ENCODE measurements at places on chromosomes 7 and 10. TPM values are rescaled to one million over a fixed set of nuclear protein-coding genes. Genes with fewer than 3 reads are reported as not detected.
A peak's percentile ranks its signal among the peaks of the same experiment; 100 is the strongest.

SYT15B gene
- total RNA-seq = 0.11 TPM

- no peak for DNase-seq
These were observed 24.3 kb downstream of the LMTK2 start for GRCh38 chr7:98130959-98131358.

NODAL gene
- 1.3 TPM for total RNA-seq

NYAP1 gene
- 1.7 TPM for total RNA-seq

GRCh38 chr10:50312464-50313437 lies 61.4 kb upstream of the ASAH2 start:
- DNase-seq = no peak

TNKS2 gene
- 48.5 TPM for total RNA-seq

GLI3 gene
- total RNA-seq = 1.1 TPM

DNA sequence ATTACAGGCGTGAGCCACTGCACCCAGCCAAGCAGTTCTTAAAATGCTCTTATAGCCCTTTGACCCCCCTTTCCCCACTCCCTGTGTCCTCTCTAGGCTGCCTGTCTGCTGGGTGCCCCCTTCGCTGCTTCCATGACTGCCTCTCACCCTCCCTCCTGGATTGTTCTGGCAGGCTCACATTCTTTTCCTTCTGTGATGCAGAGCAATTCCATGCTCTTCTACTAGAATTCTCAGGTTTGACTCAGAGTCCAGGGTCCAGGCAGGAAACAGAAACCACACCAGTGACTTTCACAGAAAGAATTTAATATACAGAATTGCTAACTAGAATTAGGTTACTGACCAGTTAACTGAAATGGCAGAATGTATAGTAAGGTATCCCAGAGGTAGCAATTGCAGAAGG lies 244.8 kb downstream of the BAMBI start:
- no peak for DNase-seq

DNA sequence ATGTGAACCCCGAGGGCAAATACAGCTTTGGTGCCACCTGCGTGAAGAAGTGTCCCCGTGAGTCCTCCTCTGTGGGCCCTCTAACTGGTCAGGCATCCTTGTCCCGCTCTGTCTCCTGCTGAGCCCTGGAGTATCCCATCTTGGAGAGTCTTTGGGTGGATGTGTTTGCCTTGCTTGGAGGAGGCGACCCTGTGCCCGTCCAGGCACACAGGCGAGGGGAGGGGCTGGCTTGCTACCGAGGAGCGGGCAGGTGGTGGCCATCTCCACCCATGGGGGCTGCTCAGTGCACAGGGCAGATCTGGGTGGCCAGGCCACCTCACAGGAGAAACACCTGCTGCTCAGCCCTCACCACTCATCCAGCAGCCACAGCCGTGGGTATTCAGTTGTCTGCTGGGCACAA lies 135.3 kb downstream of the EGFR start:
- DNase-seq = no peak

GRCh38 chr10:18418541-18419215 lies 232.7 kb downstream of the NSUN6 start:
- DNase-seq = no peak

ADCY1 gene
- total RNA-seq = 3.6 TPM

LRRC17 gene
- total RNA-seq = 0.39 TPM

CALHM1 gene
- total RNA-seq = not detected

- no peak for DNase-seq
These were observed 162.8 kb upstream of the CSTF2T start for GRCh38 chr10:51862149-51862548.

ETV1 gene
- total RNA-seq = 0.52 TPM

GRCh38 chr10:113630929-113631533 lies 32.8 kb downstream of the NRAP start:
- DNase-seq = no peak

GRCh38 chr10:111221682-111222480 lies 145.1 kb downstream of the ADRA2A start:
- DNase-seq = no peak

- DNase-seq = peak; percentile 85
These were observed at the start of gene ARPC1B for GRCh38 chr7:99374111-99375064. Gene ARPC1B (plus strand): TSS chr7:99374730. CDS start chr7:99385715, 10,985 bp downstream.

NEBL gene
- total RNA-seq = 55.2 TPM
